Suprapubic skin (tissue), 4 donors: ENCODE measurements at places on chromosomes 12 and 14.

DNA sequence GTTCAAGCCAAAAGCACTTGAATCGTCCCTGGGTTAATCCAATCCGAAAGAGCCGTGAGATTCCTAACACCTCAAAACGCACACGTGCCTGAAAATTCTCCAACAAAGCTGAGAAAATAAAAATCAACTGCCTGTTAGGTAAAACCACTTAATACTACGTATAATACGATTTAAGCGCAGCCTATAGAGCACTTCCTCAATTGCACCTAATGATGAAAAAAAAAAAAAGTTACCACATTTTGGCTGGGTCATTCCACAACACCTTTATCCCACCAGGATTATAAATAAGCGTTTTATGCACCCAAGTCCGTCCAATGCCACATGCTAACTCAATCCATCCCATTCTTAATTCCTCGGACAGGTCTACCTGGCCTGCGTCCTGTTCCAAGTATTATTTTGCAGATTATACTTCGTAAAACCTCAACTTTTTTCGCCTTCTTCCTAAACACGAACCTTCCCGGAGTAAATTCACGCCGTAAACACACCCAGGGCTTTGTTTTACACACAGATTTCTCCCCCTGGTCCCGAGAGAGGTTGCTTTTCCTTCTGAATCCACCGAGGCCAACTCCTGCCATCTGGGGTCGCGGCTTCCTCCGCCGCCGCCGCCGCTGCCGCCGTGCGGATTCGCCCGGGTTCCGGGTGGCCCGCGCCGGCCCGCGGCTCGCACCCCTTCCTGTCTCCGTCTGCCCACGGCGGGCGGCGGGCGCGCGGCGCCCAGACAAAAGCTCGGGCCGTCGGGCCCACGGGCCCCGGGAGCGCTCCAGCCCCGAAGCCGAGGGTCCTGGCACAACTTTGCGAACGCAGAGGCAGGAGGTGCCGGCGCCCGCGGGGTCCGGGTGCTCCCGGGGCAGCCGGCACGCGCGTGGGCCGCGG lies 66.2 kb downstream of the RNF34 start:
- DNase-seq = no peak

GRCh38 chr12:75665216-75665615 lies 153.8 kb upstream of the KRR1 start:
- DNase-seq = no peak

DNA sequence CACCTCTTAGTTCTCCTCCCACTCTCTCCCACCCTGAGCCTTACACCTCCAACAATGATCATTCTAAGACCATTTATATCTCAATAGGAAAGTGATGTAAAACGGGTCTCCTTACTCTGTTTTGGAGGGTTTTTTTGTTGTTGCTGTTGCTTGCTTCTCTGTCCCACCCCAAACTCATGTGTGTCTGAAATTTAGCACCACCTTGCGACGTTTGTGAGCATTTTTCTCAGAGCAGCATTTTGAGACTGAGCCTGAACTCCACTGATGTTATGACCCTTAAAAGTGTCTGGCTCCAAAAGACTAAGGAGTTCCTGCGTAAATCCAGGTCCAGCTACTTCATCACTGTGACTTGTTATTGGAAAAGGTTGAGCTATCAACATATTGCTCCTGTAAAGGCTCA lies 155.0 kb downstream of the DAD1 start:
- no peak for DNase-seq

DNA sequence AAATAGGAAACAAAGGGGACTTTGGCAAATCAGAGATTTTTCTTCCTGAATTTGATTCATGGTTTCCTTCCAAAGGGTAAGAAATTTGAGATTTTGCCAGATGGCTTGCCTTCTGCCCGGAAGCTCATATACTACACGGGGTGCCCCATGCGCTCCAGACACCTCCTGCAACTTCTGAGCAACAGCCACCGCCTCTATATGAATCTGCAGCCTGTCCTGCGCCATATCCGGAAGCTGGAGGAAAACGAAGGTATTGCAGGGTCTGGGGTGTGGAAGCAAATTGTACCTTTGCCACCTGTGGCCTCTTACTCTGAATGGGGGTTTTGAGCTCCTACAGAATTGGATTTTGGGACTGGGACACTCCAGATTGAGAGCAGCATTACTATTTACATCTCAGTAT lies 63.5 kb downstream of the FRMD6 start:
- no peak for DNase-seq

DNA sequence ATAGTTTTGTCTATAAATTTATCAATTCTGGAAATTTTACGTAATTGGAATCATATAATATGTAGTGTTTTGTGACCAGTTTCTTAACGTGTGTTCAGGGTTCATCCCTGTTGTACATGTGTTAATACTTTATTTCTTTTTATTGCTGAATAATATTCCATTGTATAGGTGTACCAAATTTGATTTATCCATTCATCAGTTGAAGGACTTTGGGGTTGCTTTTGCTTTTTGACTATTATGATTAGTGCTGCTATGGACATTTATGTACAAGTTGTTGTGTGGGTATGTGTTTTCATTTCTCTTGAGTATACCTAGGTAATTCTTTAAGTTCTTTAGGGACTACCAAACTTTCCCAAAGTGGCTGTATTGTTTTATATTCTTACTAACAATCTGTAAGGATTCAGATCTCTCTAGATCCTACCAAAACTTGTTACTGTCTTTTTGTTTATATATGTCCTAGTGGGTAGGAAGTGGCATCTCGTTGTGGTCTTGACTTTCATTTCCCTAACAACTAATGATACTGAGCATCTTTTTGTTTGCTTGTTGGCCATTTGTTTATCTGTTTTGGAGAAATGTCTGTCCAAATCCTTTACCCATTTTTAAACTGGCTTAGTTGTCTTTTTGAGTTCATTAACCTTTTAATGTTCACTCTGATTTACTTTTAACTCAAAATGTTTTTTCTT lies 14.9 kb downstream of the VRK1 start:
- DNase-seq = no peak
